ENCODE measurements at places on chromosomes 7 and 10.
A peak's percentile ranks its signal among the peaks of the same experiment; 100 is the strongest.

DNA sequence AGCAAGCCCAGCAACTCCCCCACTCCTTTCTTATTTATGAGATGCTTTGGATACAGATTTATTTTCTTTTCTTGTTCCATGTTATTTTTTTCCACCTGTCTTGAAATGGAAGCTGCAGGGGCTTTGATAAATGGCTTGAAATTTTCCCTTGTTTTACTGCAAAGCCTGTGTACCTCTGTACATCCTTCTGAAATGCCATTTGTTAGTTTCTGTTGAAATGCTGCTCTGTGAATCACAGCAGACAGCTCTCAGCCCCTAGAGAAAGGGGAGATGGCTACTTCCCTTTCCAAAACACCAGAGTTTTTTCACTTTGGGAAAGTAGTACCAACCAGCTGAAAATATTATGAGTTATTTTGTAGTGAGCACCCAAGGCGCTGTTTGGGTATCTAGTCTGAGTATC, 304.2 kb downstream of the ELMO1 start:
- no peak for DNase-seq

DNA sequence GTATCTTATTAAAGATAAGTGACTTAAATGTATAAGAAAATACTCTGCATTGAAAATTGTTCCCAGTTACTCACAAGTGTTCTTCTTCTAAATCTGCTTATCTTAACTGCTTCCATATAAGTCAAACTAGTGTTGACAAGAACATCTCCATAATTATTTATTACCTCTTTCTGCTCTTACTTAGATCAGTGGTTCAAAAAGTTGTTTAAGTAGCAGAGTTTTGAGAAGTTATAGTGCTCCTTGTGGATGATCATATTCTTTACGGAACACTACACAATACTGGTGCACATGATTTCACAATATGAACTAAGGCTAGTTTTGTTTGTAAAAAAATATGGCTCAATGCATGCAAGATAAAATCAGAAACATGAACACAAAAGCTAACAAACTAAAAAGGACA, 168.4 kb downstream of the SEMA3D start:
- no peak for DNase-seq

DNA sequence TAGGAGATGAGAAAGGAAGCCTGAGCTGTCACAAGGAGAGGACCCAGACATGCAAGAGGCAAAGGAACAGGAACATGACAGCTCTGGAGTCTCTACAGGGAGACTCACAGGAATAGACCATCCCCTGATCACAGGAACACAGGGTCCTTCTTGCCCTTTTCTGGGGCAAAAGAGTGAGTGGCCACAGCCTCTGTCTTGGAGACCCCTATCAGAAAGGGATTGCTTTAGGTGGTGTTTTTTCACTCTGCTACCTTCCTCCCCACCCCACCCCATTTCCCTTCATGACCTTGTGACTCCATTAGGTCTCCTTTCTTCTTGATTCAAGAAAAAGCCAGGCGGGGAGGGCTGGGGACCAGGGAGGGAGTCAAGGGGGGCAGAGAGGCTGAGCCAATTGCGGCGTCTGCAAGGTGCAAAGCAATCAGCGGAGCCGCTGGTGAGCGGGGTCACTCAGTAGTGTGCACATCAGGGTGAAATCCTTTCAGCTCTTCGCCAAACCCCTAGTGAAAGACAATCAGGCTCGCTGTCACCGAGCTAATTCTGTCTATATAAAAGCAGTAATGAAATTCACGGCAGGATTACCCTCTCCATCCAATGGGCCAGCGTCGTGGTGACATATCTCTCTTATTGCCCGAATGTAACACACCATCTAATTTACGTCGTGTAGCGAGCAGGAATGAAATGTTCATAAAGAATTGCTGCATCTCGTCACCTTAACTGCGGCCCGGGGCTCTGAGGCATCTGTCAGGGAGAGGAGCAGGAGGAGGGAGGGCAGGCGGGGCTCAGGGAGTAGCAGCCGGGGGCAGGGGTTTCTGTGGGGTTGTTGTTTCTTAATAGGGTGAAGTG, 31.5 kb upstream of the BTRC start:
- no peak for DNase-seq

GRCh38 chr7:154869436-154869835, 133.5 kb downstream of the PAXIP1 start:
- no peak for DNase-seq

- DNase-seq = no peak
Observed at GRCh38 chr10:15426558-15426957, 55.5 kb upstream of the FAM171A1 start.

GRCh38 chr10:100662067-100662466, 83.3 kb upstream of the PAX2 start:
- no peak for DNase-seq

GRCh38 chr7:20331910-20332813, 1.5 kb downstream of the ITGB8 start:
- DNase-seq = no peak

GRCh38 chr10:51100221-51100620, 25.9 kb downstream of the PRKG1 start:
- no peak for DNase-seq

DNA sequence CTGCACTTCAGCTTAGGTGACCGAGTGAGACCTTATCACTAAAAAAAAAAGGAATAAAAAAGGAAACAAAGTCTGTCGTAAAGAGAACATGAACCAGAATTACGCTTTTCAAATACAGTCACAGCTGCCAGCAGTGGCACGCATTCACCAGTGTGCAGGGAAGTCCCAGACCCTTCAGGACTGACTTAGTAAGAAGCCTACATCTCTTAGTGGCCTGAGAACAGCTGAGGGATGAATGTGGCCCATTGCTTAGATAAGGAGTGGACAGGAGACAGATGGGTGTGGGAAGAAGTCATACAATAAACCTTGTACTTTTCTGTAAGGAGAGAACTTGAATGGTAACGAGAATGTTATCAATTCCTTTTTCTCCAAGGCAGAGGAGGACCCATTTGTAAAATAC, 178.5 kb downstream of the JCAD start:
- no peak for DNase-seq

GRCh38 chr10:71268247-71268691, 50.8 kb upstream of the SLC29A3 start:
- DNase-seq = no peak

GRCh38 chr10:48608279-48608681, 3.4 kb upstream of the ARHGAP22 start:
- peak; percentile 44 for DNase-seq

- DNase-seq = no peak
Observed at GRCh38 chr10:18100669-18101068, 39.6 kb upstream of the CACNB2 start.

DNA sequence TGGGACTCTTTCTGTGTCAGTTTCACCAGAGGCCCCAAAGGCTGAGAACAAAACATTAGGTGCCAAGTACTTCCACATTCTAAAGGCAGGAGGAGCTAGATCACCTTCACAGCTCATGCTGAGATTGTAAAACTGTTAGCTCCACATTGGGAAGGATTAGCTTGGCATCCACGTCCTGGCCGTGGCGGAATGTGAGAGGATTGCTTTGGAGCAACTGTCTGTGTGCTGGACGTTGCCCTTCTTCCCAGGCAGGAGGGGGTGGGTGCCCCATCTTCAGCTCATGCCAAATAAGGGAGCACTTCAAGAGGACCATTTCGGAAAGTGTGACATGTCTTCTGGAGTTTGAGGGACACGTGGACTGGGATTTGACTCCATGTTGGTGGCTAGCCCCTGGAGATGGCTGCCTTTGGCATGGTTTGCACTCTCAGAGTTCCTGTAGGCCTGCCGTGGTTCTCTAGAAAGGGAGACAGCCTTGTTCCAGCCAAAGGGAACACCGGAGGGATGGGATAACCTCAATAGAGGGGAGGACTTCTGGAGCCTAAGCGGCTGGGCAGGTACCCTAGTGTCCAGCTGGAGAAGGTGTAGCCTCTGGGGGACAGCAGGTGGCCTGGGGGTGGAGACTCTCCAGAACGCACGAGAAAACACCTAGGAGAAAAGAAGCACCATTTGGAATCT, 19.9 kb upstream of the FMC1 start:
- no peak for DNase-seq

DNA sequence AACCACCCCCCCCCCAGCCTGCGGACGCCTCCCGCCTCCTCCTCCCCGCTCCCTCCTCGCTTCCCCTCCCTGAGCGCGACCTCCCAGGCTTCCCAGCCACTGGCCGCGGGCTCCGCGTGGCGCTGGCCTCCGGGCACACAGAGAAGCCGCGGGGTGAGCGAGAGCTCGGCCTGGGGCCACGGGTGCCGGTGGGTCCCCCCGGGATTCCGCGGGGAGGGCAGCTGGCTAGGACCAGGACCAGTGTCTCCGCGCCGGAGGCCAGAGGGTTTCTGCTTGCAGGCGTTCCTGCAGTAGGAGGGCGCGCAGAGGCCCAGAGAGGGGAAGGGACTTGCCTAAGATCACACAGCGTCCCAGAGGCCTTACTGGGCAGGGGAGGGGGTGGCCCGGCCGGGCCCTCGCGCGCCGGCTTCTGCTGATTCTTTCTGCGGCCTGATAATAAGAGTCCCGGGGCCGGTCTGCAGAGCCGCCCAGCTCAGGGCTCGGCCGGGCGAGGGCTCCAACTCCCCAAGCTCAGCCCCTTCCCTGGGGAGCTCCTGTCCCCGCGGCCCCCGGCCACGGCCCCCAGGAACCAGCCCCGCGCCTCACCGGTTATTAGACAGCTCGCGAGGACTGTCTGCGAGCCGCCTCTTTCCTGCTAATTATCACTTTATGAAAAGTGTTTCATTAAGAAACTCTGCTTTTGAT, 10.1 kb downstream of the UNCX start:
- no peak for DNase-seq

DNA sequence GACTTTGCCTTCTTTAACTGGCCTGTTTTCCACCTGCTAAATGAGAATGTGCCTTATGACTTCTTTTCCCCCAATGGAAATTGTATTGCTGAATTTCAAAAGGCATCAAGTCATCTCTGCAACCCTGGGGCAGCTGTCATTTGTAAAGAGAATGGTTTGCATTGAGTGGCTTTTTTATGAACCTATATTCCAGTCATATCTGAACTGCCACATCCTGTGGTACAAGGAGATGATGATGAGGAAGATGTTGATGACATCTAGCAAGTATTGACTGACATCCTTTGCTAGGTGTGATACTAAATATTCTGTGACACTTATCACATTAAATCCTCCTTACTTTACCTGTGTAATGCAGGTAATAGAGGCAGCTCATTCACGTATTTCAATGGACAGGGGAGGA, 88.3 kb upstream of the KIAA1217 start:
- DNase-seq = no peak

GRCh38 chr10:108545921-108546320, 1377.4 kb downstream of the XPNPEP1 start:
- no peak for DNase-seq

DNA sequence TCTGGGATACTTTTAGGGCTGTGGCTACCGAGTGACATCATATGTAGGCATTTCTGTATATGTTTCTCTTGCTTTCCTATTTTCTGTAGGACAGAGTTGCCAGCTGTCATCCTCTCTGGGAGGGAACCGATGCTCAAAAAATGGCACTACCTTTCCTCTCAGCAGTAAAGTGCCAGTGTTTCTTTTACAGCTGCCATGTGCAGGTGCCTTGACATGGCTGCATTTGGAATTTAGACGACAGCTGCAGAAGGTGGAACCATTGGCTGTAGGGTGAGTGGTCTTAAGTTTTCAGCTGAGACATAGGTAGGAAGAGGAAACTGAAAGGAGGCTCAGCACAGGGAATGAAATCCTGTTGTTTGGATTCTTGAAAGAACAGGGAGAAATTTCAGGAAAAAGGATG, 20.2 kb upstream of the RPA3 start:
- DNase-seq = no peak

DNA sequence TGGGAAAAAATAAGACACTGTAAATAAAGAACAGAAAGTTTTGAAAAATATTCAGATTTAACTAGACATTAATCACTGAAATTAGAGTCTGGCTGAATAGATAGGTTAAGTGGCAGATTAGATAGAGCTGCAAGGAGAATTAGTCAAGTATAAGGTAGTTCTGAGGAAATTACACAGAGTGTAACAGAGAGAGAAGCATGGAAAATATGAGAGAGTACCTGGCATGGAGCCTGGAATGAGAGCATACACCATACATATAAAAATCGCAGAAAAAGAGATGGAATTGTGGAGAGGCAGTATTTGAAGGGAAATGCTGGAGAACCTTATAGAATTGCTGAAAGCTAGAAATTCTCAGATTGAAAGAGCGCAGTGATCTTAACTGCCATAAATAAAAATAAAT, 46.9 kb downstream of the ZNRF2 start:
- DNase-seq = peak; percentile 13

GRCh38 chr7:82289152-82289535, 154.4 kb downstream of the CACNA2D1 start:
- DNase-seq = no peak

DNA sequence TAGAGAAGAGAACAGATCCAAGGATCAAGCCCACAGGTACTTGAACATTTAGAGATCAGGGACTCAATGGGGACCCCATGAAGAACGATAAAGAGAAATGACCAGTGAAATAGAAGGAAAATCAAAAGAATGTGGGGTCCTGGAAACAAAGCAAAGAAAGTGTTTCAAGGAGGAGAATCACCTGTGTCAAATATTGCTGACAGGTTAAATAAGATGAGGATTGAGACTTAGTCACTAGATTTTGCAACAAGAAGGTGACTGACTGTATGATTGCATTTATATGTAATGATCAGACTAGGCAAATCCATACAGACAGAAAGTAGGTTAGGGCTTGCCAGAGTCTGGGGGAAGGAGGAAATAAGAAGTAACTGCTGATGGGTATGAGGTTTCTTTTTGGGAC, 254.9 kb upstream of the NPY start:
- DNase-seq = no peak

DNA sequence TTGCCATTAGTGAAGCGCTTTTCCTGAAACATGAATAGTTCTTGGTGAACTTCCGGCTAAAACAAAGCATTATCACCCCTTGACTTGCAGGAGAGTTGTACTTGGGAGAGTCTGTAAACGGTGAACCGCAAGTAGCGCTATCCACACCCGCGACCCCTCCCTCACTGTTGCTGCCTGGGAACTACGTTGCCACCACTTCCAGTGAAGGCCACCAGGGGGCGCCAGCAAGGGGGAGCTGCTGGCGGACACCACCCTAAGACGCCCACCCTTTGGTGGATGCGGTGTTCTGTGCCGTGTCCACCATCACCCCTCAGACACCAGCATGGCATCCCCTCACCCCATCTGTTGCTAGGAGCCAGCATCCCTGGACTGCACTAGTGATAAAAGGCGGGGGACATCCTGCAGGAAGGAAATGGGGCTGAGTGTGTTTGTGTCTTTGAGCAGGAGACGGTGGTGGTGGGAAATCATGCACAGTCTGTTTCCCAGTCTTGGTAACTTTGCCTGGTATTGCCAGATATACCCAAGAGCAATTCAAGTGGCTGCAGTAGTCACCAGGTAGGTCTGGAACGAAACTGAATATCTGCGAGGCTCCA, 298.2 kb downstream of the FRMD4A start:
- DNase-seq = peak; percentile 65

DNA sequence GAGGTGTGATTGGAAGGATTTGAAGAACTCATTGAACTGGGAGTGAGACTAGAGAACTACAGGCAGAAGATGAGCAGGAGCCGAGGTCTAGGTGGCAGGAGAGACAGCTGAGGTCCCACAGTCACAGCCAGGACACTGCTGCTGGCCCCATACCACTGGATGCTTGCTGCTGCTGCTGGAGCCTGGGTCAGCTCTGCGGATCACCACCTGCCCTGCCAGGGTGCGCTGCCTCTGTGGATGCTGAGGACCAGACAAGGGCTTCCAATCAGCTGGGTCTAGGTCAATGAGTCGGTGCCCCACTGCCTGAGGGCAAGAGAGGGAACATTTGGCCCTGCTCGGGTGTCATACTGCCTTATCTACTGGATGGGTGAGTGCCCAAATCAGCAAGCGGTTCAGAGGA, 94.4 kb downstream of the FRMD4A start:
- no peak for DNase-seq

GRCh38 chr7:45443263-45443662, 130.9 kb upstream of the ADCY1 start:
- no peak for DNase-seq

- peak; percentile 41 for DNase-seq
Observed at GRCh38 chr7:154794147-154794780, 208.7 kb downstream of the PAXIP1 start.

Measured in activated CD4-positive, alpha-beta T cell treated with anti-CD3 and anti-CD28 coated beads for 48 hours (primary cell).